Fibroblast of gingiva (primary cell): ENCODE measurements at places on chromosomes 2 and 18.

DNA sequence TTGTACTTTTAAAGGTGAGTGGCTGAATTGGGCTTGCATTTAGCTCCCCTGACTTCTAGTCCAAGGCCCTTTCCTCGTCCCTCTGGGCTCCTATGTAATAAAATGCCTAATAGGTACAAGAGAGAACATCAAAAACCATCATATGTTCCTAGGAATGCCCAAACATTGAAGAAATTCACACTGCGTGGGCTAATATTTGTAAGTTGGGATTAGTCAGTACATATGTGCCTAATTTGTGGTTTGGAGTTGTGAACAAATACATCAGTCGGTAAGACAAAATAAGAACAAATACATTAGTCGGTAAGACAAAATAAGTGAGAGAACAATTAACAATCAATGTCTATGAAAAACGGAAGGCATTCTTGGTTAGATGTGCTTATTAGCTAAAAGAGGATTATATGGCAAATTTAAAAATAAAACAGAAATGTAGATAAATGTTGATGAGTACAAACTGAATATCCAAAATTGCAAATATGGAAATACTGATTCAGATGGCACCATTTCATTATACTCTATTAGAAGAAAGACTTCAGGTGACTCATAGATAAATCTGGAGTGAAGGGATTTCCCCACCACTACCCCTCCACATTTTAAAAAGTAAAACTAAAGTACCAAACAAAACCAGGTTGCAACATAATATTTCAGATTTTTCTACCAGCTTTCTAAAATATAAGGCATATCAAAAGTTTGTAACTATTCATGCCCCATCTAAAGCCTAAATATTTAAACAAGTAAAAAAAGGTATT is 325.4 kb downstream of the ZEB2 start:
- peak; percentile 17 for DNase-seq

- DNase-seq, result no peak
Observed at GRCh38 chr2:147845411-147845971, 662 bp downstream of the ACVR2A start.

DNA sequence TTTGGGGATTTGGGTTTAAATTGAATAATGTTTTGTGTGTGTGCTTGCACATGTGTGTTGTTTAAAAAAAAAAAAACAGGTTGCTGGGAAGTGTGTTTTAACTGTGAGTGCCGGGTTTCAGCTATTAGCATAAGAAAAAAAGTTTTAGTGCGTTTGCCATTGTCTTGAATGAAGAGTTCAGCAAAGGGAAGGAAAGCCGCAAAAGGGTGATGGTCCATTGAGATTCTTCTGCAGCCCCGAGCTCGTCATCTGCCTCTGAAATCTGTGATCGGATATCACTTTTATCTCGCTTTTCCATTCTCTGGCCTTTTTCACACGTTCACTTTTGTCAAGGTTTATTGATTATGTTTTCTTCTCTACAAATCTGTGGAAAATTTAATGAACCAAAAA is 4.7 kb downstream of the GLI2 start:
- DNase-seq, result no peak

DNA sequence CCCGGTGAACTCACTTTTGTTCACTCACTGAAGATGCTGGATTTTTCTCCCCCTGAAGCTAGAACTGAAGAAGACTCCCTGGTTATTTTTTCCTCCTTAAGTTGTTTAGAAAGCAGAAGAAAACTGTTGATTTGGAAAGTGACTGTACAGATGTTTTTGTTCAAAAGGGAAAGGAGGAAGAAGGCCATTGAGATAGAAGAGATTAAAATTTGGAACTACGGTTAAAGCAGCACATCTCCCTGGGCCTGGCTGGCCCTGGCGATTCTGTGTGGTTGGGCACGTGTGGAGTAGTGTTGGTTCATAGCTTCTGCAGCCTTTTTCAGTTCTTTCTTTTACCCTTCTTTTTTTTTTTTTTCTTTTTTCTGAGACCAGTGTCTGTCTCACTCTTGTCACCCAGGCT is 109.2 kb downstream of the MAP4K4 start:
- DNase-seq, result peak; percentile 24

GRCh38 chr2:74053959-74054715 is 69.4 kb downstream of the TET3 start:
- no peak for DNase-seq

DNA sequence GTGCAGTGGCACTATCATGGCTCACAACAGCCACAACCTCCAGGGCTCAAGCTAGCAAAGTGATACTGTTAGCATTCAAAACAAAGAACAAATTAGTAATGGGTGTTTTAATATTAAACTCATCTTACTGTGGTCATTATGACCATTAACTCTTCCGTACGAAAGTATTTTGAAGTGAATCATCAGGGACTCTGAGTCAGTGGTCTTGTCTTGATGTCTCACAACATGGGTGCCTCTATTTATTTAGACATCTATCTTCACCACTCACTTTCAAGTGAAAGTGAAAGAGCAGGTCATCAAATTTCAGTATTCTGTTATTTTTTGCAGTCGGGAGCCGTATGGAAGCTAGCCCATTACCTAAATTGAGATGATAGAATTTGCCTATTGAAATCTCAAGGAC is 1118.2 kb downstream of the DPP10 start:
- no peak for DNase-seq
